ENCODE measurements at places on chromosomes 12 and 14.

DNA sequence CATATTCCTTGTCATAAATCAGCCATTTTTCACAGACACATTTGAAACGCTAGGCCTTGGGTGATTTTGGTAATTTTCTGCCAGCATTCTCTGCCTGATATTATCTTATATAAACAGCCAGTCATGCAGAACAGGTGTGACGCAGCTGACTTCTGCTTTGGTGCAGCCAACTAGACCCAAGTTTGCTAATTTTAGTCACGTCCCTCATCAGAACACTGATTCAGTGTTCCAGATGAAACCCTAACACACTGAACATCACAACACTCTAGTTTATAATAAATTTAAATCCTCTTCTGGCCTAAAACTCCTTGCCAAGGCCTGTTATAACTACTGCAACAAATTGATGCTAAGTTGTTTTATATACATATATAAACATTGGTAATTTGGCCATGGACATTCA, 386.1 kb downstream of the SEC23A start:
- no peak for DNase-seq

DNA sequence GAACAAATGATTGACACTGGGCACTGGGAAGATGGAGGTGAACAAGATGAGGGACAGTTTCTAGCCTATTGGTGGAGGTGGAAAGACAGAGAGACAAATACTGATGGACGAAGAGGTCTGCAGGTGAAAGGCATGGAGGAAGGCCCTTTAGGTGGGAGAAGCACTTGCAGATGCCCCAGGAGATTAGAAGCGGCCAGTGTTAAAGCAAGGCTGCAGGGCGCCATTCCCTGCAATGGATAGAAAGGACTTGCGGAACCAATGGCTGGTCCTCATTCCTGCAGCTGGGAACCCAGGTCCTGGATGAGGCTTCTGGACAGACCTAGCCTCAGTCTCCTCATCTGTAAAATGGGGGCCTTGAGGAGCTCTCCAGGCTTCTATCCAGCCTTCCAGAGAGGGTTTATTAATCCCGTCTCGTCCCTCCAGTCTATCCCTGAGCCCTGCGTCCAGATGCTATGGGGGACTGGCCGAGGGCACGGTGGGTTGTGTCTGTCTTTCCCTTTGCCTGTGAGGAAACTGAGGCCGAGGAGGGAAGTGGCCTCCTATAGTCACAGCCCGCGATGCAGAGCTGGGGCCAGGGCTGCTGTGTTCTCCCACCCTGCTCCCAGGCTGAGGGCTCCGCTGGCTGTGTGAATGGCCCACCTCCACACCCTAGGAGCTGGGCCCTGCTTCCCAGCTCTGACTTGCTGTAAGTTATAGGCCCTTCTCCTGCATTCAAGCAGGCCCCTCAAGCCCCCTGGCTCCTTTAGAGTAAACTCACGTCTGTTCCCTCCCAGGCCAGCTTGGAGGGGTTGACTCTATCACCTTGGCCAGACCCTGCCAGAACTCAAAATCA, 33.0 kb downstream of the CYP46A1 start:
- DNase-seq: no peak

DNA sequence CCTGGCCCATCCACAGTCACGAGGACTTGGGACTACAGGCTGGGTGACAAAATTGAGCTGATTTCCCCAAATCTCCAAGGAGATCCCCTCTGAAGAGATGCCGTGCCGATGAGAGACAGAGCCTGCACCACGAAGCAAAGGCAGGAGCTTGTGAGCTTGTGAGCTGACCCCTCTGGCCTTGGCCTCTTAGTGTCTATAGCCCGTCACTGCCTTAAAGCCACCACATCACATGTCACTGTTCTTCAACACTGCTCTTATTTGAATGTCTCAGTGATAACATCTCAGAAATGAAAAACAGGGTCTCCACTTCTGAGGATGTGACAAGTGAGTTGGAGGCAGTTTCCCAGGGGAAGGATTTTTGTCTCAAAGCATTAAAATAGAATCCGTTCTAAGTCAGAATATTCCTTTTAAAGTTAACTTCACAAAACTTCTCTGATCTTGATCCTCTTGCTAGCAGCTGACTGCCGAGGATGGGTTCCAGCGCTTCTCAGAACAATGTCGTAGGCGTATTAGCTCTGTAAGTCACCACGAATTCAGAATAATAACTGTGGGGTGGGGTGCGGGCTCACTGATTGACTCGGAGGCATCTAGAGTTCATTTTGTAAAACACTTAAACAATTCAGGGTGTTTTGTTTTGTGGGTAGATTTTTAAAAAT, 37.5 kb downstream of the CHST11 start:
- no peak for DNase-seq

DNA sequence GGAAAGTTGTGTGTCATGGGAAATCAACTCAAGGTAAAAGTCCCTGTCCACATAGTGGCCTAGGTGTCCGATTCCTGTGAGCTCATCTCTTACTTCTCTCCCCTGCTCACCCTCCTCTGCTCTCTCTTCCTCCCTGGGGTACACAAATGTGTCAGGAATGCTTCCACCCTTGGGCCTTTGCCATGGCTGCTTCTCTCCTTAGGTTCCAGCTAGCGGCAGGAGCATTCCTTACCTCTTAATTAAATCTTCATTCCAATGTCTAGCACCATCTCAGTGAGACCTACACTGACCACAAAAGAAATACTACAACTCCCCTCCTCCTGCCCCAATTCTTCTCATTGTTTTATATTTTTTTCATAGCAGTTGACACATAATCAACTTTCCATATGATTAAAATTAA, 298.6 kb downstream of the PDZRN4 start:
- no peak for DNase-seq

DNA sequence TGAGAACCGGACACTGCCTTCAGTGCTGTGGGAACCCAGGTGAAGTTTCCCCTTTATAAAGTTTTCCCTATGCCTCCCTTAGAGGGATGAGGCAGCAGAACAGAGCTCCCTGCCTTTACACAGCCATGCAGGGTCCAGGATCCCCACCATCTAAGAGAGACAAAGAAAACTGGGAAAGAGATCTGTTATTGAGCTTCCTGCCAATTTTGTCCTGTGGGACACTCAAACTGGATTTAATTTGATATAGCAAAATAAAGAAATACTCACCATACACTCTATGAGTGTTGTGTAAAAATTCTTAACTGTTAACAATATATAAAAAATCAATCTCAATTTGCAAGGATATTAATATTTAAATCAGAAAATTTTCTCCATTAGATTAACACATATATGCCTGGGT, 69.9 kb downstream of the DRAM1 start:
- DNase-seq: no peak

GRCh38 chr14:88305528-88306322, 17.3 kb downstream of the KCNK10 start:
- no peak for DNase-seq

- no peak for DNase-seq
These were observed 32.9 kb downstream of the RAB21 start for GRCh38 chr12:71787580-71787979.

DNA sequence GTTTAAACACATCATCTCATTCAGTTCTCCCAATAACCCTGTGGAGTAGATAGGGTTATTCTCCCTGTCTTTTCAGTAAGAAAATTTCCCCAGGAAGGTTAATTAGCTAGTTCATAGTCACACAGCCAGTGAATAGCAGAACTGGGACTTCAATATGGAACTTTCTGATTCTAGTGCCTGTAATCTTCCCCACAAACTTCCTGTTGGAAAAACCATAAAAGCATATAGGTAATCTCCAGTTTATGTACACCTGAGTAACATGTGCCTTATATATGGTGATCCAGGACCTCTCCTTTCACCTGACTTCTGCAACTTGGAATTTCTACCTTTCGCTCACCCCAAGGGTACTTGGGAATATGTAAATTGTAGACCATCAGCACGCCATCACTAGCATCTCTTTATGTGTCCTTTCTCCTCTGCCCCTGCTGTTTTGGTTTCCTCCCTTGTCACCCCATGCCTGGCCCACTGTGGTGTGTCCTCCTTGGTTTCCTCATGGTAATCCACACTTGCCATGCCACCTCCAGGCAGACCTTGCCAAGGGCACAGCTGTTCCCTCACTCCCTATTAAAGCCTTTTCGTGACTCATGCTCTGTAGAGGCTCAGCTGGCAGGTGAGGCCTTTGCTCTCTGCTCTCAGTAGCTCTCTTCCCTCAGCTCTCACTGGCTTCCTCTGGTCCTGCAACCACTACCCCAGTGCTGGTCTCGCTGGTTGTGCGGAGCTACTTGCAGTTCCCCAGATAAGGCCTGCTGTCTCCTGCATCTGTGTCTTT, 16.7 kb downstream of the TBC1D30 start:
- no peak for DNase-seq

GRCh38 chr14:52313462-52313861, 650 bp upstream of the PTGER2 start:
- DNase-seq: no peak

DNA sequence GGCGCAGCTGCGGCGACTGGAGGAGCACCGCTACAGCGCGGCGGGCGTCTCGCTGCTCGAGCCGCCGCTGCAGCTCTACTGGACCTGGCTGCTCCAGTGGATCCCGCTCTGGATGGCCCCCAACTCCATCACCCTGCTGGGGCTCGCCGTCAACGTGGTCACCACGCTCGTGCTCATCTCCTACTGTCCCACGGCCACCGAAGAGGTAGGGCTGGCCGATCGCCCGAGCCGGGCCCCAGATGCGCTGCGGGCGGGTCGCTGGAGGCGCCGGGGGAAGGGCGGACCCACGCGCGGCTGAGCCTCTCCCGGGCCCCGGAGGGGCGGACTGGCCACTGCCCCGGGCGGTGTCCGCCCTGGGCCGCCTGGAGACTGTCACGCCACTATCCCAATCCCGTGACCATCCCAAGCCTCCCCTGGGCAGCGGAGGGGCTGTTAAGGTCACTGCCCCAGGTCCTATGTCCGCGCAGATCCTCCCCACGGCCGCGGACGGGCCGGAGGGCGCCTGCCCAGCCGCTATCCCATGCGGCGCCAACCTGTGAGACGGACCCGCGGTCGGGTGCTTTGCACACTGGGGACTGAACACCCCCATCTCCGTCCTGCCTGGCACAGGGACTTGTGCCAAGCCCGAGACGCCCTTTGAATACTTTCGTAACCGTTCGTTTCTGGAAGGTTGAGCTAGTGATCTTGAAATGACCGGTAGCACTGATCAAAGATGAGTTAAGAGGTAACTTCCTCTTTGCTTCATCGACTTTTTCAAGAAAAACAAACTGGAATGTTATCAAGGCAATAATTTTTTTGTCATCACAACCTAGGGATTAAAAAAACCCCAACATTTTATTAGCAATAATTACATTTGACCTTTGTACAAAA, 725 bp downstream of the CHPT1 start:
- no peak for DNase-seq

DNA sequence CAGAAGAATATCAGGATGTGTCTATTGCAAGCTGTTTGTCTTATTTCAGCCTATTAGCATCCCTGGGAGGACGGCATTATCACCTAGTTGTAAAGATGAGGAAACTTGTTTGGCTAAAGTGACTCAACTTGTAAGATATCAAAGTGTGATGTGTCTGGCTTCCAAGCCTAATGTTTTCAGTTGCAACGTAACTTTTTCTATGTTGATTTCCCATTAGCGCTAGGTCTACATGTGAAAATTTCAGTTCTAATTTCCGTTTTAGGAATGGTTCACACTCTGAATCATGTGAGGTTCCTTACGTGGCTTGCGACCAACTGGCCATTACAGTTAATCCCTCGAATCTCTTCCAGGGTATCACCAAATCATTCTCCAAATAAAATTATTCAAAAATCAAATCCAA, 58.0 kb downstream of the LLPH start:
- no peak for DNase-seq

GRCh38 chr14:67694791-67695393, 672 bp downstream of the RDH11 start:
- DNase-seq: peak; percentile 91

GRCh38 chr14:70708717-70709570, 67.2 kb downstream of the TTC9 start:
- no peak for DNase-seq

GRCh38 chr14:60107477-60107876, 15.8 kb downstream of the PCNX4 start:
- no peak for DNase-seq

DNA sequence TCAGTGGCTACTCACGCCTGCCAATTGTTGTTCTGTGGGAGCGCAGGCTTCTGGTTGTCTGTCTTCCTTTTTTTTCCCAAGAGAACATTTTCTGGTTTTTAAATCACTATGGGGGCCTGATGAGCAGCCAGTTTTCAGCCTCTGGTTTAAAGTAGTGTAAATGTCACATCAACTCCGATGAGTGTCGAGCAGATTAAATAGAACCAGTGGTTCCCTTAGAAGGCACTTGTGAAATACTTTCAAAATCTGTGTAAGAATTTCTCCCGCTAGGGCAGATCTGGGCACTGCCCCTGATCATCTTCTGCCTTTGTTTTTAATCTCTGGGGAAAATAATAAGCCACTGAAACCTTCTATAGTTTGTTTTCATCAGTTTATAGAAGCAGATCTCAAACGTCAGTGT, 130.4 kb downstream of the PRIMA1 start:
- DNase-seq: no peak

GRCh38 chr12:113852264-113852663, 113.9 kb downstream of the RBM19 start:
- no peak for DNase-seq

GRCh38 chr12:124655698-124656516, 88.5 kb upstream of the NCOR2 start:
- peak; percentile 81 for DNase-seq

- DNase-seq: no peak
These were observed 1.9 kb downstream of the CACNB3 start for GRCh38 chr12:48819986-48820725.

GRCh38 chr14:68658943-68659931, 133.6 kb downstream of the ZFP36L1 start:
- DNase-seq: no peak

DNA sequence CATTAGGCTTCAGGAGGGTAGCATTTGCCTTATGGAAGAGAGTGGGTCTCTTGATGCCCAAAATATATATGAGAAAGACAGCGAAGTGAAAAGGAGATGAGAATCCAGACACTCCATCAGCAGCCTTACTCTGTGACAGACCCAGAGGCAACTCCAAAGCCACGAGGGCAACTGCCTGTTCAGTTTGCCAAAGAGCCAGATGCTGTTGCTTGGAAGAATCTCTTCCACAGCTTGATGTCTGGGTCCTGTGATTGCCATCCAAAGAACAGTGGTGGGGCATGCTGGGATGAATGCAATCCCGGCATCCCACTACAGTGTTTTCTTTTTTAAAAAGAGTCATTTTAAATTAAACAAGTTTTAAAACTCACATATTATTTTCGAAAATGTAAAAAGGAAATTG, 10.9 kb upstream of the OTX2 start:
- DNase-seq: no peak

DNA sequence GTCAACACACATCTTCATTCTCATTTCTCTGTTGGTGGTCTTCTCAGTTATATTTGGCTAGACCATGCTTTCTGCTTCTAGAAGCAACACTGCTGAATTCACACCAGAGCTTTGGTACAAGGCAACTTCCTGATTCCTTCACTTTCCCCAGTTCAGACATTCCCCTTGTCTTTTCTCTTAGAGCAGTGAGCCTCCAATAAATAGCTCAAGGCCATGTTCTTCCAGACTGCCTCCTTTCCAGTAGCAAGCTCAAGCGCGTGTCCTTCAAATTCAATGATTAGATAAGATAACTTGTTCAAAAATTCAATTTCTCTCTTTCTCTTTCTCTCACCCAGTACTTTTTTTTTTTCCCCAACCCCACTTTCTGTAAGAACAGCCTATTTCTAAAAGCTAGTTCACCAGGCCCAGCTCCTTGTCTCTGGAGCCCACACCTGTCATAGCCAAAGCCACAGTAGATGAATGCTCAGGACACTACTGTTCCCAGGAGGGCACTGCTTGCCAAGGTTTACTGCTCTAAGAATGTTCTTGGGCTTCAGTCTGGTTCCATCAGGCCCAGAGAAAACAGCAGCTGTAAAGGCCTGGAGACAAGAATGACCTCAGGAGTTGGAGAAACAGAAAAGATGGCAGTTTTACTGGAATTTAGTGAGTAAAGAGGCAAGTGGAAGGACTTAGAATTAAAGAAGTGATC, 17.7 kb downstream of the TBK1 start:
- no peak for DNase-seq
